ENCODE measurements at places on chromosomes 2 and 18.

GRCh38 chr2:33188799-33189198 is 242.0 kb downstream of the LTBP1 start:
- DNase-seq, result no peak

DNA sequence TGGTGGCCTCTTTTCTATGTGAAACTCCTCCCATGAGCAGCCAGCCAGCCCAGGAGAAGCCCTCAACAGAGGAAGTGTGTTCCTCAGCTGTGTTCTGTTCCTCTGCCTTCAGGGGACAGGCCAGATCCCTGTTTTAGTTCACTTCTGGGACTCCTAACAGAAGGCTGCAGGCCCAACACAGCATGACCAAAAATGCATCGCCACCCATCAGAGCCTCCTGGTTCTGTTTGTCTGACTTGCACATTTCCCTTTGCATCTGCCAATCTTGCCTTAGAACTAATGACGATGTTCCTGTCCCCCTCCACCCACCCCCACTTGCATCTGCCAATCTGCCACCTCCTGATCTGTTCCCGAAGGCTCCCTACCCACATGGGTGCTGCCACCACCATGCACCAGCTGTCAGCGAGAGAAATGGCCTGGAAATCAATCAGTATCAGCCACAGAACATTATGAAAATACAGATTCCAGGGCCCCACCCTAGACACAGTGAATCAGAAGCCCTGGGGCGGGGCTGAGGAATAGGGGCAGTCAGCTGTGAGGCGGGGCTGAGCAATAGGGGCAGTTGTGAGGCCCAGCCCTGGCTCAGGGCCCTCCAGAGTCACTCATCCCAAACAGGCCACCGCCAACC is 51.0 kb downstream of the FAM168B start:
- peak; percentile 8 for DNase-seq

GRCh38 chr2:102027036-102027980 is 35.5 kb downstream of the IL1R2 start:
- DNase-seq, result no peak

DNA sequence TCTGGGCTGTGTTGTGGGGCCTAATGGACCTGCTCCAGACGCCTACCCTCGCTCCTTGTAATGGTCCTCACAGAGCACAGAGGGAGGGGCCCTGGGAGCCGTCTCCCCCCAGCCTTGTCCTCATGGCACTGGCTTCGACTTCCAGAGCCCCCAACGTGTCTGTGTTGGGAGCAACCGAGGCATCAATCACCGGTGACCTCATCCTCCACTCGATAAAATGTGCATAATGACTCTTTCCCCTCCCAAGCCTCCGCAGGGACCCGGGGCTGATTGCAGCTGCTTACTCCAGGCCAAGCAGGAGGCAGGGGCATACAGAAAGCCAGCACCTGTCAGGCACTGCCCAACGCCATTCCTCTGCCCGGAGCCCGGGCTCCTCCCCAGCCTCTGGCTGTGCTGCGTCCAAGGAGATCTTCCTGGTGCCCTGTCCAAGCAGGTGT is 271.7 kb downstream of the NDUFA10 start:
- no peak for DNase-seq

DNA sequence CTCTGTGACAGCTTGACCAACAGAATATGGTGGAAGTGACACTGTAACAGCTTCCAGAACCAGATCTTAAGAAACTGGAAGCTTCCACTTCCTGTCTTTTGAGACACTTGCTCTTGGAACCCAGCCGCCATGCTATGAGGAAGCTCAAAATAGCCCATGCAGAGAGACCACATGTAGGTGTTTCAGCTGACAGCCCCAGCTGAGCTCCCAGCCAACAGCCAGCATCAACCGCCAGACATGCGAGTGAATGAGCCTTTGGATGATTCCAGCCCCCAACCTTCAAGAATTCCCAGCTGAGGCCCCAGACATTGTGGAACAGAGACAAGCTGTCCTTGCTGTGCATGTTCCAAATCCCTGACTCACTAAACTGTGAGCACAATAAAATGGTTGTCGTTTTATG is 27.9 kb downstream of the ACVR1 start:
- DNase-seq, result no peak

- DNase-seq, result no peak
These were observed 7.9 kb downstream of the PPP3R1 start for GRCh38 chr2:68244456-68244855.

GRCh38 chr2:11933854-11934253 is 187.4 kb downstream of the LPIN1 start:
- peak; percentile 41 for DNase-seq

- DNase-seq, result peak; percentile 83
These were observed 1.4 kb downstream of the PSME4 start for GRCh38 chr2:53969285-53969967.

DNA sequence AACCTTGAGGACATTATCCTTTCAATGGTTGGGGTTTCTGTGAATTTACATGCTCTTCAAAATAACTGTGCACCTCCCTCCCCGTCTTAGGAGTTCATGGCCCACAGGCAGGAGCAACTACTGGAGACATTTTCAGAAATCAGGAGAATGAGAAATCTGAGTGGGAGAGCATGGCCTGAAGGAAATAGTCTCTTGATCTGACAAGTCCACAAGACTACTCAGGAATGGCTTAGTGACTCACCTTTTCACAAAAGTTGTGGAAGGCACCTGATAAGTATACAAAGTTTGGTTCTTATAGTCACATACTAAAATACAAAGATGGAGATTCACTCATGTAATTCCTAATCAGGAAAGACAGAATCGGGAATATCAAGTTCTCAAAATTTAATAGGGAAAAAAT is 83.6 kb upstream of the NCKAP5 start:
- DNase-seq, result no peak

- peak; percentile 30 for DNase-seq
These were observed 206.5 kb upstream of the ZSWIM2 start for GRCh38 chr2:187055463-187055862.

DNA sequence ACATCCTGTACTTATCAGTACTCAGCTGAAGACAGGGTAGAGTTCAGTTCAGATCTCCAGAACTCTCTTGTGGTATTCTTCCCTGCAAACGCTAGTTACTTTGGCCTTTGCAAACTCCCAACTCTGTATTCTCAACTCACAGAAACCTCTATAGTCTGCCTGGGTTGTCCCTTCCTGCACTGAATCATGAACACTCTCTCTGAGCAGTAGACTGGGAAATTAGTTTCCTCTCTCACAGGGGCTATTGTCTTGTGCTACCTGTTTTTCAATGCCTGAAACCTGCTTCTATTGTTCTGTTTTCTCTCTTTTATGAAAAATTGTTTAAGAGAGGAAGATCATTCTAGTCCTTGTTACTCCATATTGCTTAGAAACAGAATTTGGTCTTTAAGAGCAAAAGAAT is 134.7 kb downstream of the VIT start:
- no peak for DNase-seq

- peak; percentile 80 for DNase-seq
These were observed 62.8 kb upstream of the NEUROD1 start for GRCh38 chr2:181742922-181743722.

GRCh38 chr2:186101616-186102015 is 363.0 kb downstream of the FSIP2 start:
- no peak for DNase-seq

GRCh38 chr18:79948719-79949411 is 2.6 kb downstream of the SLC66A2 start:
- DNase-seq, result no peak

DNA sequence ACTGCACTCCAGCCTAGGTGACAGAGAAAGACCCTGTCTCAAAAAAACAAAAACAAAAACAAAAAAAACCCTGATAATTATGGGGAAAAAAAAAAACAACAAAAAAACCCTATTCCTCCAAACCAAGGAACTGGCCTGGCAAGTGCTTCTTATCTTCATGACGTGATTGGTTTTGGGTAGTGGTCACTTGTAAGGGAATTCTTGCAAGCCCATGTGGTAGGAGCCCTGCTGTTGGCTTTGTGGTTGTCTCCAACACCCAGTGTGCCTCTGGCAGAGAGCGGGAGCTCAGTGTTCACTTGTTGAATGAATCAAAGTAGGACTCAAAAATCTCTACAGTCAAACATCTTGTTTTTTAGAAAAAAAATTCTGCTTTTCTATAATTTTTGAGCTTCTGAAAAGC is 6.0 kb downstream of the GALM start:
- no peak for DNase-seq

GRCh38 chr2:190162851-190163250 is 100.3 kb upstream of the MSTN start:
- no peak for DNase-seq

DNA sequence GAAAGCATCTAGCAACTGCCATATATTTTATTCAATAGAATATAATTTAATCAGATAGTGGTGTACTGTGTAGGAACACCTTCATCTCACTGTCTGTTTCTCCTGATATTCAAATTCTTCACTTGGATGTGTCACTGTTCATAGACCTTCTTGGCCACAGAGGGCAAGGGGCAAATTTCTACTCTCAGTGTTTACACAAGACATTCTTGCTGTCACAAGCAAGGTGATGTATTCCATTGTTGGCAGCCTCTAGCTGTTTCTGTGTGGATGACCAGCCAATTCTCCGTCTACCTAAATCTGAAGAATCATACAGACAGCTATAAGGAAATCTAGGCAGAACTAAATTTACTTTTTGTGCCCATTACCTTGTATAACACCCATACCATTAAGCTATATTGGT is 948.3 kb downstream of the CNTNAP5 start:
- no peak for DNase-seq

GRCh38 chr2:28390241-28390745 is 2.4 kb upstream of the FOSL2 start:
- peak; percentile 87 for DNase-seq

GRCh38 chr2:89848763-89849368 is 1157.4 kb downstream of the RPIA start:
- DNase-seq, result no peak

GRCh38 chr2:9847140-9847539 is 3.9 kb downstream of the TAF1B start:
- no peak for DNase-seq

GRCh38 chr2:239366740-239367139 is 34.1 kb downstream of the HDAC4 start:
- DNase-seq, result no peak

- DNase-seq, result no peak
These were observed 14.6 kb upstream of the NT5DC4 start for GRCh38 chr2:112706170-112706664.

DNA sequence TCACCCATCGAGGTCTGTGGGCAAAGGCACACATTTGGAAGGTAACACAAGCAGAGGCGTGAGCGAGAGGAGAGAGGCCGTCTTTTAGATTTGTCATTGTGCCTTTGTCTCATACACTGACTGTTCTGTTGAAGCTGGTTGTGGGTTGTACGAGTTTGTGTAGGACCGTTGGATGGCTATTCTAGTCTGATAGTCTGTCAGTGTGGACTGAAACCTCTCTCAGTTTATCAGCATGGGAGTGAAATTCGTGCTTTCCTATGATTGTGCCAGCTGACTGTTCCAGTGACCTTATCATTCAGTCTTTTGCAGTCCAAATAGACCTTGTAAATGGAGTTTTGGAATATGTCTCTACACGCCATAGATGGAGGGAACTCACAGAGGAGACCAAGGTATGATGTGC is 143.5 kb downstream of the LDLRAD4 start:
- no peak for DNase-seq

- no peak for DNase-seq
These were observed 52.1 kb downstream of the PIKFYVE start for GRCh38 chr2:208318127-208318526.

DNA sequence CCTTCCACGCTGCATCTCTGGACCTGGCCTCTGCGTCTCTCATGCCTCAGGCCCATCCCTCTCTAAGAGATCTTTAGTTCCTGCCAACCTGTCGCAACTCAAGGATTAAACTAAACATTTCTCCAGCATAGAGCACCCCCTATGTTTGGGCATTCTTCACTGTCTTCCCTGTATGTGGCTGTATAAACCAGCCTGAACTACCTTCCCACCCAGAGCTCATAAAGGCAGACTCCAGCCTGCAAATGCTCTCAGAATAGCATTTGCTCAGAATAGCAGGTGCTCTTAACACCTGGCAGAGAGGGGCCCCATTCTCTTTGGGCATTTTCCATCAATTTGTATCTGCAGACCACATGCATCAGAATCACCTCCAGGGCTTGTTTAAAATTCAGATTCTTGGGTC is 83.4 kb downstream of the EHD3 start:
- no peak for DNase-seq

- no peak for DNase-seq
These were observed 183.3 kb downstream of the ASXL3 start for GRCh38 chr18:33761363-33761762.

- no peak for DNase-seq
These were observed 94.9 kb downstream of the COBLL1 start for GRCh38 chr2:164746713-164747112.

DNA sequence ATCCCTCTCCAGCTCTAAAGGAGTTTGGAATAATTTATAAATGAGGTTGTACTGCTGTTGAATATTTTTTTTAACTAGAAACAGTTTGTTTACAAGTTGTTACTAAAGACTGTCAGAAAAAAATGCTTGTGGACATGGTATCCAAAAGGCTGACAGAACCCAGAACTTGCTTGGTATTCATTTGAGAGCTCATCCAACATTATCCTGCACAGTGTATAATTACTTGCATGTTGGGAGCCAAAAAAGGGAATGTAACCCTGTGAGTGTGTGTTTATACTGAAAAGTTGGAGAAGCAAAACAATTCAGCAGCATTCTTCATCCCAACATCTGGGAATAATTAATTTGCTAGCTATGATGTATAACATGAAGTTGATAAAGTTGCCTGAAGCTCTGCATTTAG is 42.1 kb upstream of the EHBP1 start:
- DNase-seq, result no peak

- DNase-seq, result peak; percentile 83
These were observed 754.9 kb downstream of the RNF144A start for GRCh38 chr2:7672027-7672684.

GRCh38 chr18:11027862-11028261 is 121.5 kb downstream of the PIEZO2 start:
- DNase-seq, result no peak

DNA sequence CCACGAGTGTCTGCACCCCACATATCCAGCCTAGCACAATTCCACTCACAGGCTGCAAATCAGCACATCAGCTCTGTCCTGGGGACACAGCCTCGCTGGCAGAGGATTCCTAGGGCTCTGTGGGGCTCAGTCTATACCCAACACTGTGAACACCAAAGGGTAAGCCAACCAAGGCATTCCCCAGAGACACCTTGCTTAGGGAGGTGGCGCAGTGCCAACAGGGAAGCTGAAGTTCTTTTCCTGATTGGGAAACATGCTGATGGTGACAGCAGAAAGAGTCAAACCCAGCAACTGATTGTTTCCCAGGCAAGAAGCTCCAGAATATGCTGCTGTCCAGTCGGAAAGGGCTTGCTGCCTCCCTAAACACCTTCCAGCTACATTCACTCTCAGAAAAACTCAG is 55.8 kb downstream of the TTC32 start:
- DNase-seq, result no peak

GRCh38 chr18:22728481-22729105 is 204.5 kb upstream of the RBBP8 start:
- DNase-seq, result no peak

DNA sequence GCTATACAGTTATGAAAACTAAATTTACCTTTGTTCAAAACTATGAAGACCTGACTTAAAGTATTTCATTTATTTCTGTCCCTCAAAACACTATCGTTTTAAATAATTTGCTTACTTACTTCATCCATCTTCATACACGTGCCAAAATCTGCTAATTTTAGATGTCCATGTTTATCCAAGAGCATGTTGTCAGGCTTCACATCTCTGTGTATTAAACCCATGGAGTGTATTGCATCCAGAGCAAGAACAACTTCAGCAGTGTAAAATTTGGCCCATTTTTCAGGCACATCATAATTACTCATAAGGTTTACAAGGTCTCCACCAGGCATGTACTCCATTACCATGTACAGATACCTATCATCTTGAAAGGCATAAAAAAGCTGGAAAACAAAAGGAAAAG is 80.3 kb downstream of the SLC66A3 start:
- DNase-seq, result no peak

Data from suppressor macrophage treated with lipopolysaccharide for 1 hour (primary cell).